ENCODE measurements at places on chromosomes 6 and 20.

- no peak for DNase-seq
Measured at GRCh38 chr20:24957326-24958016, 8.4 kb downstream of the CST7 start.

- peak; percentile 44 for DNase-seq
Measured at GRCh38 chr6:119671105-119671504, 321.5 kb upstream of the MAN1A1 start.

GRCh38 chr6:114638341-114638740 lies 295.5 kb upstream of the HS3ST5 start:
- DNase-seq = no peak

- no peak for DNase-seq
Measured at GRCh38 chr6:116034327-116034726, 26.4 kb downstream of the FRK start.

- no peak for DNase-seq
Measured at GRCh38 chr20:32144898-32145662, 35.6 kb downstream of the TM9SF4 start.

GRCh38 chr6:130886966-130887365 lies 59.8 kb downstream of the SMLR1 start:
- DNase-seq = no peak

DNA sequence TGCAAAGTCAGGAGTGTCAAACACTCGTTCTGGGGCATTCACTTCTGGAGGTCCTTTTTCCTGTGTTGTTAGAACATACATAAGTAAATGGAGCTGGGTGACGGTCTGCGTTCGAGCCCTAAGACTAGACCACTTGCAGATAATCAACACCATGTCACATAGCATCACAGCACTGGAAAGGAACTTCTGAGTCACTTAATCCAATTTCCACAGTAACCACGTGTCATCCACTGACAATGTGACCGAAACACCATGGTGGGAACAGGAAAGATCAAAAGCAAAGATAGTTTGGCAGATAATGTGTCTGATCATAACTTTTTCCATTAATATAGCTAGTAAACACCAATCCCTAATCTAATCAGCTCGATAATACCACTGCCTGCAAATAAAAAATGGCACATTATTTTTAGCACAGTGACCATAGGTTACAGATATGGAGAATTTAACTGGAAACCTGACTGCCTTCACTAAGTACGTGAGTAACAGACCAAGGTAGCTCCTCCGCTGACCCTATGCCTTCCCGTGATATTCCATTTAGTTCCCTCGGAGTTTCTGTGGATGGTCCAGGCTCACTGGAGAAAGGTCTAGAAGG lies 34.8 kb downstream of the WRNIP1 start:
- DNase-seq = no peak

DNA sequence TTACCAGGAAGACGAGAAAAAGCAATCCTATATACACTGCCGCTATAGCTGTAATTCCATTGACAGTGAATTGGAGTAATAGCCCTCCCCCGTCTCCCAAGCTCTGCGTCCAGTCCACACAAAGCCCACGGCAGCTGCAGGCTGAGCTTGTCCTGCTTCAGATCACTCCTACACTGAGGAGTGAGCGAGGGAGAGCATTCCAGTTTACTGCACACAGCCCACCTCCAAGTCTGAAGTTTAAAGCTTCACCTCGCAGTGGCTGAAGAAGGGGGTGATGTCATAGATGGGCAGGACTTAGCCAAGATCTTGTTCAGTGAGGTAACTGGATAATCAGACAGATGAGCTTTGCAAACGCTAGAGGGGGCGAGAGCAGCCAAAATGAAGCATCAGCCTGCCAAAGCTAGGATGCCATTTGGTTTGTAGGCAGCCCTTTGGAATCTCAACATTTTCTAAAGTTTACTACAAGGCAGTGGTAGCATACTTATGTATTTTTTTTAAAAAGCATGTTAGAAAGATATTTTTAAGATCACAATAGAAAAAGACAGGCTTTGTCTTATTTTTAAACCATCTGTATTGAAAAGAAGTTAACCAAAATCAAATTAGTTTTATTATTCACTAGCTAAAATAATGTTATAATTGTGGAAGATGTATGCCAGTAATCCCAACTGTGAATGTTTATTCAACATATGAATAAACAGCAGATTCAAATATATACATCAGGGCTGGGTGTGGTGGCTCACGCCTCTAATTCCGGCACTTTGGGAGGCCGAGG lies at the start of gene FLRT3:
Gene FLRT3, minus strand, starts transcription at position 213 of the 772 bp plus-strand sequence. CDS start 10,106 bp downstream, outside the sequence.
- peak; percentile 94 for DNase-seq

DNA sequence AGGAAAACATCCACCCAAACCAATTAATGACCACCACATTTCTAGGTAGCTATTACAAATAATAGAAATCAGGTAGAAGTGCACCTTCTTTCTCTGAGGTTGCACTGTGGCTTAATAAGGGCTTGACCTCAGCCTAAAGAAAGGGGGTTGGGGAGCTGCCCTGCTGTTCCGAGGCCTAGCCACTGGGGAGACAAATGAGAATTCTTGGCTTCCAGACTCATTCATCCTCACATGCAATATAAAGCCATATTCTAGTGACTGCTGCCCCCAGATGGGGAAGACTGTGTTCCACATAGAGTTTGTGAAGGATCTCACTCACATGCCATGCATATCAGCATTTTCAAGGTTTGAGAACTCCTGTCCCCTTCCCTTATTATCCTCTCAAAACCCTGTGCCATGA lies 22.9 kb downstream of the SAYSD1 start:
- no peak for DNase-seq

DNA sequence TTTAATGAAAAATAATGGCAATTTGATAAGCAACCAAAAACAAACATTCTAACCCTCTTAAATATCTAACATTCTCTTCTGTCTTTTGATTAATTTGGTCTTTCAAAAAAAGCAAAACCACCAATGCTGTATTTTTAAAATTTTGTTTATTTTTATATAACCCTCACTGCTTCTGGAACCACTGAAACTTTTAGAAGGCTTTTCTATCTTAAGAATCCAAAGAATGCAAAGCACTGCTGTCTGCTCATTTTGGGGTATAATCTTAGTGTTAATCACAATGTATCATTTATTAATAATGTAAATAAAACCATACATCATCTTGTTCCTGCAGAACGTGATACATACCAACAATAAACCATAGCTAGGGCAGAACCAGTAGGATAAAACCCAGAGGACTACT lies 14.0 kb downstream of the STK38 start:
- no peak for DNase-seq
